Stimulated activated CD4-positive, alpha-beta T cell treated with anti-CD3 and anti-CD28 coated beads, Interleukin-2, amount 100 ng/mL, for 48 hours (primary cell): ENCODE measurements at places on chromosomes 16 and 17.

DNA sequence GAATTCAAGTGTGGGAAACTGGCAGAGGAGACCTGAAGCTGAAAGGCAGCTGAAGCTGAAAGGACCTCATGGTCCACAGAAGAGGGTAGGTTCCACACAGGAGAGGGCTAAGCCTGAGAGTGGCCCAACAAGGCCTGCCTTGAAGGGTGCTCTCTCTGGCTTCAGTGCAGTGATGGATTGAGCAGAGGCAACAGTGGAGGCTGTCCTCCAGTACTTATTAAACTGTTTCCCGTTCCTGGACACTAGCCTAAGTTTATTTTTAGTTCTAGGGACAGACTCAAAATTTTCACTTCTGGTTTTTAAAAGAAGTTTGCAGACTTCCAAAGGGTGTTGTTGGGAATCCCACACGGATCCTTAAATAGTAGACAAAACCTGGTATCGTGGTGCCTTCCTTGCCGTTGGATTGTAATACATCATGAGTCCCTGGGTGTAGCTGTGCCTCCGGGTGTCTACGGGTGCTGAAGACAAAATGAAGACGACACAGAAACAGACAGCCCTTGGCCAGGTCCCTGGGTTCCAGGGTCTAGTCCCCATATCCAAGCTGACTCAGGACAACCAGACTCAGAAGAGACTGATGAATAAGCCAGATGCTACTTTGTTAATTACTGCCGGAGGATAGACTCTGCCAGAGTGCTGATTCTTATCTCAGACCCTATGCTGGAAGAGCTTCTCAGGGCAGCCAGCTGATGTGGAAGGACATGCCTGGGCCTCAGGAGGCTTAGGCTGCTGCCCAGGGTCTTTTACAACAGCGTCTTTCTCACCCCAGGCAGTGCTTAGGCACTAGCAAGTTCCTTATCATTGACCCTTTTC lies 7.1 kb upstream of the CMTM4 start:
- DNase-seq: no peak

DNA sequence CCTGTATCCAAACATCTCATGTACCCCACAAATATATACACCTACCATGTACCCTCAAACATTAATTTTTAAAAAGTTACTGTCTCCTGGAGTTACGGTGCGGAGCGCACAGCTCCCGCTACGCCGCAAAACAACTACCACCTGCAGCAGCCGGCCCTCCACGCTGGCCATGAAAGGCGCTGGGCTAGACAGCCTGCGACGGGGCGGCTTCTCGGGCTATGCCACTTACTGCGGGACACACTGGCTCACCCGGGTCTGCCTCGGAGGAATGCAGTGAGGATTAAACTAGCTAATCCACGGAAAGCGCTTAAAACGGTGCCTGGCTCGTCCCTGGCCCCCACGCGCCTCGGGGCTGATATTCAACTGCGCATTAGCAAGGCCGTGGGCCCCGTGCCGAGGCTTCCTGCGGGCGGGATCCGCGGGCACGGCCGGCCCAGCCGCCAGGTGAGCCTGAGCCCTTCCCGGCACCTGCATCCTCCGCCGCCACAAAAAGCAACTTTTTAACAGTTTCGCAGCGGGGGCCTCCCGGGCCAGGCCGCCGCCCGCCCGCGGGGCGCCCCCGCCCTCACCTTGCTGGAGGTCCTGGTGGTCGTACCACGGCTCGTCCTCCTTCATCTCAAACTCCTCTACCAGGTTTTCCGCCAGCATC lies 633 bp downstream of the CDR2 start:
- peak; percentile 31 for DNase-seq

- no peak for DNase-seq
These were observed 7.2 kb downstream of the OMG start for GRCh38 chr17:31289790-31290189.

GRCh38 chr17:31724619-31725018 lies 134.4 kb downstream of the COPRS start:
- no peak for DNase-seq

- peak; percentile 6 for DNase-seq
These were observed 77.0 kb downstream of the MYH13 start for GRCh38 chr17:10295728-10296343.

DNA sequence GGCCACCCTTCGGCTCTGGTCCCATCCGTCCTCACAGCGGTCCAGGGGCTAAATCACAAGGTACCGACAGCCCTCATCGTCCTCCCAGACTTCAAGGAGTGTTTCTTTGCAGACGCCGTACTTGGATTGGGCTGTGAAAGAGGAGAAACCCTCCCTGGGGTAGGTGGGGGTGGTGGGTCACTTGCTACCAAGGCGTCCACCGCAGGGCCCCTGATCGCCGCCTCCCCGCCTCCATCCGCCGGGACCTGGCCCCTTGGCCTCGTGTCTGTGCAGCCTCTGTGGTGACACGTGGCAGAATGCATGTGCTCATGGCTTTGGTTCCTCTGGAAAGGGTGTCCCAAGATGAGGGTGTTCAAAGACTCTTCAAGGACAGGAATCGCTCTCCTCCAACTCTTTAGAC lies 151.4 kb downstream of the BANP start:
- no peak for DNase-seq

DNA sequence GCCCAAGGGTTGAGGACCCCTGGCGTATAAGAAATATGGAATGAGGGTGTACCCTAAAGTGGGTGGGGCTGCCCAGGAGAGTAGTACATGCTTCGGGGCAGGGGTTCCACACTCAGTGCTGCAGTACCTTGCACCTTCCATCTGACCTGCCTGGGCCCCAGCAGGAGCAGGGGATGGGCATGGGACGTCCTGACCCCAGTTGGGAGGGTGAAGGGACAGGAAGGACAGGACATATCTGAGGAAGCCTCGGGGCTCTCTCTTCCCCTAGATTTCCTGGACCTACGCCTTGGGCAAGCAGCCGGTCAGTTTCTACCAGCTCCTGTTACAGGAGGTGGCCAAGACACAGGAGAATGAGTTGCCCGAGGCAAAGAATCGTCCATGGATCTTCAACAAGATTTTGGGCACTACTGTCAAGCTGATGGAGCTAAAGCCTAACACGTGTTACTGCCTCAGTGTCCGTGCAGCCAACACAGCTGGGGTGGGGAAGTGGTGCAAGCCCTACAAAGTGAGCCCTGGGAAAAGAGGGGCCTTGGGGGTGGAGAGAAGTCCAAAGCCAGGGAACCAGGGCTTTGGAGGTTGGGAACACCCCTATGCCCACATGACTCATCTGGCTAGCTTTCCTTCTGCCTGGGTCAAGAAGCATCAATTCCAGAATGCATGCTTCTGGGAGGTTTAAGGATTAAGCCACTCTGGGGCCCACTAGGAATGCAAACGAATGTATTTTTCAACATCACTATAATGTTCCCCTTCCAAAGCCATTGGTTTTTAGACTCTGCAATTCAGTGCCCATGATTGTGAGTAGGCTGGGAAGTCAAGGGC lies 7.9 kb downstream of the FNDC8 start:
- no peak for DNase-seq

GRCh38 chr17:37642681-37643080 lies 565 bp downstream of the DDX52 start:
- DNase-seq: no peak

DNA sequence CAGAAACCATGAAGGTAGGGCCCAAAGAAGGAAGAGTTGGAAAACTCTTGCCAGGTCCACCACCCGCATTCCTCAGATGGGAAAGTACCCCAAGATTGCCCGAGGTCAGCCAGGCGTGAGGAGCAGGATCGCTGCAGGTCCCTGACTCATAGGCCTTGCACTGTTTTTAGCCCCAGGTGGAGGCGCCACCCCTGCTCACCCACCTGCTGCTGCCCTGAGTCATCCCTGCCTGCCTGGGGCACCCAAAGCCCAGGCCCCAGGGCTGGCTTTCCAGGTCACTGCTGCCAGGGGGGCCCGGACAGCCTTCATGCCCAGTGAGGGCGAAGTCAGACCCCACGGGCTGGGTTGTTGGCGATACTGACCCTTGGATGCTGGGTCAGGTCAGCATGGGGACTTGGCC lies 100.9 kb downstream of the AMFR start:
- DNase-seq: no peak

GRCh38 chr16:81385031-81385756 lies 59.4 kb upstream of the CMIP start:
- no peak for DNase-seq

GRCh38 chr16:1290063-1290501 lies 19.4 kb upstream of the UBE2I start:
- DNase-seq: no peak

- no peak for DNase-seq
These were observed 524.2 kb upstream of the EEF2KMT start for GRCh38 chr16:5621826-5622225.

GRCh38 chr17:20271011-20271610 lies 196.2 kb downstream of the LGALS9B start:
- no peak for DNase-seq

DNA sequence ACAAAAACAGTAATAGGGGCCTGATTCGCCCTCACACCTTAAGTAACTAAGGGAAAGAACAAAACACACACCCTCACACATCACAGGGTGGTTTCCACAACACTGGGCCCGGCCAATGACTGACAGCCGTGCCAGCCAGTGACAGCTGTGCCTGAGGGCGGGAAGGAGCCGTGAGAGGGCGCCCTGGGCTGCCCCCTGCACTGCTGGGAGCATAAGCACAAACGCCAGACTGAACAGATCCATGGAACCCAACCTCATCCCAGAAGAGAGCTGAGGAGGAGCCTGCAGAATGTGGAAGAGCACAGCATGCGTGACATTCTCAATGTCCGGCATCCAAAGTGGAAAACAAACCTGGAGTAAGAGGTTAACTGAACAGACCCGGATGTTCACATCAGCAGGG lies 16.0 kb downstream of the CSNK1D start:
- no peak for DNase-seq

- DNase-seq: no peak
These were observed 11.7 kb downstream of the NEUROD2 start for GRCh38 chr17:39595928-39596510.

DNA sequence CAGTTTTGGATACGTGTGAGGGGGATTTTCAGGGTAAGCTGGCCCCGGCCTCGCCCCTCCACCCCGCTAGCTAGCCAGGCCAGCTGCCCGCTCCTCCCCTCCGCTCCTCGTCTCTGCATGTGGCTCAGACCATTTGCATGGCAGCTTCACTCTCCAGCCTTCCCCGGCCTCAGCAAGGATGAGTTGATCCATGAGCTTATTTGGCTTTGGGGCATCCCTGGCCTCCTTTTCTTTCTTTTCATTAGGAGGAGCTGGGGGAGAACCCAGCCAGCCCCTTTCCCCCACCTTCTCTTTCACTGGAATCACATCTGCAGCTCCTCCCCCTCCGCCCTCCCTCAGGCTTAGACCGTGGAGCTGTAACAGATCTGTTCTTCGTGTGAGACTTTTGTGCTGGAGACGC lies 30.7 kb downstream of the ELAC2 start:
- no peak for DNase-seq

DNA sequence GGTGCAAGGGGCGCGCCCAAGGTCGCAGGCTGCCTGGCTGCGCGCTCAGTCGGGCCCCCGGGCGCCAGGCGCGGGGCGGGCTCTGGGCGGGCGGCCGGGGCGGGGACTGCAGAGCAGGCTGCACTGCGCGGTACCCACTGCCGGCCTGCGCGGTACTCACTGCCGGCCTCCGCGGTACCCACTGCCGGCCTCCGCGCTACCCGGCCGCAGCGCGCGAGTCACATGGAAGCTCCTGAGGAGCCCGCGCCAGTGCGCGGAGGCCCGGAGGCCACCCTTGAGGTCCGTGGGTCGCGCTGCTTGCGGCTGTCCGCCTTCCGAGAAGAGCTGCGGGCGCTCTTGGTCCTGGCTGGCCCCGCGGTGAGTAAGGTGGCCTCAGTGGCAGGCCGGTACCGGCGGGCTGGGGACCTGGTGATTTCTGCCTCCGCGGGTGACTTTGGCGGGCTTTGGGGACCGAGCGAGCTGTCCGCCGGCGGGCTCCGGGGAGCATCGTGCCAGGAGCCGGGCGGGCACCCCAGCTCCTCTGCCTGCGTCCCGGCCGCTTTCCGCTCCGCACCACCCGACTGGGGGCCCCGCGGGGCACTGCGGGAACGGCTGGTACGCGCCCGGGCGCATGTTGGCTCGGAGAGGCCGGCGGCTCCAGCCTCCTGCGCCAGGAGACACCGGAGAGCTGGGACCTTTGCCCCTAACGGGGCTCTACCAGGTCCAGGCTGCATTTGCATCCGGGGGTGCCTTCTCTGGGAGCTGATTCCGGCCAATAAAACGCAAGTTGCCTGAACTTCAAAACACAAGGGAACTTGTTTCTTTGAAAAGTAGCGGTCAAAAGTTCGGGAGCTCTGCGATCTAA lies at the start of gene SLC47A1:
SLC47A1 (plus strand) TSS at position 137 of the 844 bp plus-strand sequence; CDS start at position 223, 86 bp downstream.
- no peak for DNase-seq
